ENCODE measurements at places on chromosomes 5 and 9.

DNA sequence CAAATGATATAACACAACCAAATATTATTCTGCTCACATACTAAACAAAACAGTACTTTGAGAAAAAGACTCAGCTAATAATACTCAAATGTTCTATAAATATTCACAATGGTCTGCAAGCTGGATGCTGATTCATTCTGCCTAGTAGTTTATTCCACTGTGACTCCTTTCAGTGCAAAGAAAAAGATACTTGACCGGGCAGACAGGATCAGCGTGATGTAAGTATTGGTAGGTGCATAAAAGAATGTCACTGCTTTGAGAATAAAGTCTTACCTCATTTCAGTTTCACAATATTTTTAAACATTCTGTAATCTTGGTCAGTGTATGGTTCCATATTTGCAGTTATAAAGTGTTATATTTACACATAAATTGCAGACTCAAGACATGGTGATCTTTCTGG, 223.0 kb upstream of the NUDT12 start:
- no peak for ATAC-seq

DNA sequence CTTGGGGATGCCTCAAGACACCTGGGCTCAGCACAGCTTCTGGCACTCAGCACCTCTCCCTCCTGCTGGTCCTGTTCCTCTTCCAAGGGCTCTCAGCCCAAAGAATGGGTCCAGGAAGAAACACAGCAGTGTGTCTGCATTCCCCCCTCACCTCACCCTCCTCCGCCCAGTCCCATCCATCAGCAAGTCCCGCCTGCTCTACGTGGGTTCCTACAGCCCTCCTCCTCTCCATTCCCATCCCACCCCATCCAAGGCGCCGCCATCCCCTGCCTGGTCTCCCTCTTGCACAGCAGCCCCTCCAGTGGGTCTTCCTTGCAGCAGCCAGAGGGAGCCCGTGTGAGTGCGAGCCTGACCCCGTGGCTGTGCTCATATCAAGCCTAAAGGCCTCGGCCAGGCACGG, 52.3 kb upstream of the RPL26L1 start:
- no peak for ATAC-seq

- ATAC-seq, result no peak
Observed at GRCh38 chr5:135443161-135443960, 3.8 kb downstream of the DCANP1 start.

DNA sequence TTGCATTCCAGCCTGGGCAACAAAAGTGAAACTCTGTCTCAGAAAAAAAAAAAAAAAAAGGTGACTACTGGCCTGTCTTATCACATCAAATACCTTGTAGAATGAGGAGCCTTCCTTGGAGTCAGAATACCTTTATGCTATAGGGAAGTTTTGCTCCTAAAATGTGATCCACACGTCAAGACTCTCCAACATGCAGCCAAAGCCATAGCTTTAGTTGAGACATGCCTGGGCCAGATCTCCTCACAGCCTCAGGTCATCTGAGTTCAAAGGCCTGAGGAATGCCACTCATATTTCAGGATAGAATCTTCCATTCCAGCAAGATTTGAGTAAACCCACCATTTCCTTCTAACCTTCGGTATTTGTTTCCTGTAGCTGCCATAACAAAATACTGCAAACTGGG, 13.7 kb upstream of the SOWAHA start:
- ATAC-seq, result no peak

DNA sequence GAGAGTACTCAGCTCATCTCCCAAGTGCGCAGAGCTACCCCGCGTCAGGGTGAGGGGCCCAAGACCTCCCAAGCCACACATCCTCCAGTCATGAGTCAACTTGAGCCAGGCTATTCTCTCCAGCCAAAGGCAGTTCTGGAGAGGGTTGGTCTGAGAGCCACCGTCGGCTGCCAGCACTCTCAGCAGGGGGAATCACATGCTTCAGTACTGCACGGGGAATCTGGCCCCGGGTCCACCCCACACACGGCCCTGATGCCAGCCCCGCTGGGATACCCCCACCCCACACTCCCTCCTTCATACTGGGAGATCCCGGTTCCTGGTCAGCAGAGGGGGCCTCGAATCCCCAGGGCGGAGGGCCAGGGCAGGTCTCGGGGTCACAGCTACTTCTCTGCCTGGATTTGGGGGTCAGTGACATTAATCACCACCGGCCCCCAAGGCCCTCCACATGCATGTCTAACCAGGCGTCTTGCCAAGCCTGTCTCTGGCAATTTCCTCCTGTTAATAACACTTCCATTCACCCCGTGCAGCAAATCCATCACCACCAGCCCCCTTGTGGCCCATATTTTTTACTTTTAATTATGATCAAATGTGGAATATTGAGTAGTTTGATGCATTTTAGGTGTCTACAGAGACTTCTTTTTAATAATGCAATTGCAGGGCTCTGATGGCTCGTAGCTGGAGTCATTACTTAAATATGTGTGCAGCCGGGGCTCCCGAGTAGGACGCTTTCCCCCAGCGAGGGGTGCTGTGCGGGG, 102.9 kb upstream of the PPP1R26 start:
- ATAC-seq, result no peak

GRCh38 chr5:82584631-82585030, 306.5 kb upstream of the RPS23 start:
- no peak for ATAC-seq

DNA sequence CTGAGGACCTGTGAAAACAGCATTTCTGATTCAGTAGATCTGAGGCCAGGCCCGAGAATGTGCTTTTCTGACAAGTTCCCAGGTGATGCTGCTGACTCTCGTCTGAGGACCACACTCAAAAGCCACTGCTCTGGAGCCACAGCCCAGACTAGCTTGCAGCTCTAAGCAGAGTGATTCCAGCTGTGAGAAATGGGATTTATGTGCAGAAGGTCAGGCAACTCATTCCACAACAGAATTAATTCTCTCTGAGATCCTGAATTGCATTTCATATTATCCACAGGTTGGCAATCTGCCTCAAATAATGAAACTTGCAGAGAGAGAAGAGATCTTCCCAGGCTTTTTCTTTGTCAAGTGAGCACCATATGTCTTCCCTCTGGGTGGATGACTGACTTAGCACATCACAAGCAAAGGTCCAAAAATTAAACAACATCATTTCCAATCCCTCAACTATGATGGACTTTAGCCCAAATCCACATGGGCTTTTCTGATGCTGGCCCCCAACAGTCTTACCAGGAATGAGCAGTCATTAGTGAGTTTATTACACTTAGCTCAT, 140.2 kb downstream of the ALDH1A1 start:
- no peak for ATAC-seq

- no peak for ATAC-seq
Observed at GRCh38 chr5:54093861-54094260, 216.5 kb downstream of the ARL15 start.

All from activated CD4-positive, CD25-positive, alpha-beta regulatory T cell treated with anti-CD3 and anti-CD28 coated beads, Interleukin-2, amount 50 U/mL, for 24 hours (primary cell).